ENCODE measurements at places on chromosomes 3 and 15.

DNA sequence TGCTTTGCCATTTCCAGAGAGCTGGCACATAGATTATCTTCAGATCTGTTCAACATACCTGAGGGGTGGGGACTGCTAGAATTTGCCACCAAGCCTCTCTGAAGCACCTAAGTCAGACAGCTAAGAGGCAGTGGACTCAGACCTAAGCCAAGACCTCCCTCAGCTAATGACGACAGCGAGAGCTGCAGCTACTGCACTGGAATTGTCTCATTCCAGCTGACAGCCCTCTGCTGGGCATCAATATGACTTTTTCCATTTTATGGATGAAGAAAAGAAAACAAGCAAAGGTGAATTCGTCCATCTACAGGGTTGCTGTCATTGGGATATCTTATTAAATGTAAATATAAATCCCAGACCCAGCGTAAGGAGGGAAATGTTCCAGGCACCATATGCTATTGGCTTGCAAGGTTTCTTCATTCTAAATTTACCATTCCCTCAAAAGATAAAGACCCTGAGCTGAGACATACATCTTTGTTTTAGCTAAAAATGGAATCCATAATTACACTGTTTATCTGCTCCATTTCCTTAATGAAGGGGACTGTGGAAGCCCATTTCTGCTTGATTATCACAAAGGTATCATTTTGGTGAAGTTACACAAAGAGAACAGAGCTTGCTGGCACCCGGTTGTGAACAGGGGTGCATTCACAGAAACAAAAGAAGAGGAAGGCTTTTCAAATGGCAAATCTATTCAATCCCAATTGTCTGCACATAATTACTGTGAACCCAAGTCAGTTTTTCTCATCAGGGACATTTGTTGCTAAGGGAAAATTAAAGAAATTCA lies 85.5 kb upstream of the LRTM1 start:
- DNase-seq: no peak

DNA sequence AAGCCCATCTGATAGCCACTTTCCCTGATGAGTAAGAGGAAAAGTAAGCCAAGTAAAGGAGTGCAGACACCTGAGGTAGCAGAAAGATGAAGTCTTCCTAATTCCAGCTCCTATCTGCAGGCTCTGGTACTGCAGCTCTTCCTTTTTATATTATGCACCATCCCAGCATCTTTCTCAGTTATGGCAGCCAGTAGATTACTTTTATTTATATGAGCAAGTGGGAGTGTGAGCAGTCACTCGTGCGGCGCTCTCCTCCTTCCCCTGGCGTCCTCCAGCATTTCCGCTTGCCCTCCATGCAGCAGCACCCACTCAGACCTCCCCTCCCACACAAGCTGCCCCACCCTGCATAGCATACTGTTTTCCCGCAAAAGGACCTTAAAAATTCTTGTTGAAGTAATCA lies 465.9 kb upstream of the DPPA4 start:
- no peak for DNase-seq

DNA sequence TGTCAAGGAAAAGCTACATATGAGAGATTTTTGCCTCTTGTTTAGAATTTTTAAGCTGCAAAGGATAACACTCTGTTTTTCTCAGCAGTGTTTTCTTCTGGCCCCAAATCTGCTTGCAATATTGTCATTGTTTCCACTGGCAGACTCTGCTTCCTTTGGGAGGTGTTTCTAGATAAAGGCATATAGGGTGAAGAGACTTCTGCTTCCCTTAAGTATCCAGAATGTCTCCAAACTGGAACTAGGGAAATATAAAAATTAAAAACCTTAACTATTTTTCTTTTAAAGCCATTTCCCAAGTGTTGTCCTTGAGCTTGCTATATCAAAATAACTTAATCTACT lies 225.8 kb downstream of the CGGBP1 start:
- DNase-seq: no peak

DNA sequence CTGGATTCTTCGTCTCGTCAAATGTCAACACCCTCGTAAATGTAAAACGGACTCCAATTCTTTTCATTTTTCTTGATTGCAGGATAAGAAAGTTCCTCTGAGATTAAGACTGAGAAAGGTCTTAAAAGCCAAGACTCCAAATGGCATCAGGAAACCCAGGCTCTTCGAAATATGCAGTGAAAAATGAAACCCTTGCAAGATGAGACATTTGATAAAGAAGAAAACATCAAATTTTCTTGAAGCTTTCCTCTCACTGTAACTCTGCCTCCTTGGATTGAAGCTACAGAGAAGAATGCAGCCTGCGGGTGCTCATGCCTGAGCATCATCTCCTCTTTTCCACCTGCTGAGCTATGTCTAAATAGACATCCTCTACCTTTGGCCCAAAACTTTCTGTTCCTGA lies 342.4 kb upstream of the THBS1 start:
- DNase-seq: no peak

- no peak for DNase-seq
These were observed 277.5 kb upstream of the P2RY1 start for GRCh38 chr3:152557302-152557999.

Measured in esophagus squamous epithelium (tissue), 5 donors.